ENCODE measurements at places on chromosomes 7 and 10. TPM values are rescaled to one million over a fixed set of nuclear protein-coding genes. Genes with fewer than 3 reads are reported as not detected.

OR2A42 gene
- not detected for total RNA-seq

ERVW-1 gene
- total RNA-seq = not detected

PON3 gene
- 0.77 TPM for total RNA-seq

TMEM254 gene
- 31.6 TPM for total RNA-seq

SNCG gene
- 18.9 TPM for total RNA-seq

LRIT1 gene
- total RNA-seq = not detected

PVRIG gene
- total RNA-seq = not detected

RNLS gene
- total RNA-seq = not detected

FEZF1 gene
- total RNA-seq = 0.17 TPM

PGAM2 gene
- not detected for total RNA-seq

LIPK gene
- not detected for total RNA-seq

TRIM74 gene
- total RNA-seq = not detected

OR9A2 gene
- total RNA-seq = not detected

GDF2 gene
- total RNA-seq = not detected

CPVL gene
- total RNA-seq = 30.0 TPM

- DNase-seq = no peak
These were observed 138.0 kb downstream of the FAM53B start for GRCh38 chr10:124605856-124606812.

- no peak for DNase-seq
These were observed 23.0 kb upstream of the GRID1 start for GRCh38 chr10:86389441-86390193.

DNA sequence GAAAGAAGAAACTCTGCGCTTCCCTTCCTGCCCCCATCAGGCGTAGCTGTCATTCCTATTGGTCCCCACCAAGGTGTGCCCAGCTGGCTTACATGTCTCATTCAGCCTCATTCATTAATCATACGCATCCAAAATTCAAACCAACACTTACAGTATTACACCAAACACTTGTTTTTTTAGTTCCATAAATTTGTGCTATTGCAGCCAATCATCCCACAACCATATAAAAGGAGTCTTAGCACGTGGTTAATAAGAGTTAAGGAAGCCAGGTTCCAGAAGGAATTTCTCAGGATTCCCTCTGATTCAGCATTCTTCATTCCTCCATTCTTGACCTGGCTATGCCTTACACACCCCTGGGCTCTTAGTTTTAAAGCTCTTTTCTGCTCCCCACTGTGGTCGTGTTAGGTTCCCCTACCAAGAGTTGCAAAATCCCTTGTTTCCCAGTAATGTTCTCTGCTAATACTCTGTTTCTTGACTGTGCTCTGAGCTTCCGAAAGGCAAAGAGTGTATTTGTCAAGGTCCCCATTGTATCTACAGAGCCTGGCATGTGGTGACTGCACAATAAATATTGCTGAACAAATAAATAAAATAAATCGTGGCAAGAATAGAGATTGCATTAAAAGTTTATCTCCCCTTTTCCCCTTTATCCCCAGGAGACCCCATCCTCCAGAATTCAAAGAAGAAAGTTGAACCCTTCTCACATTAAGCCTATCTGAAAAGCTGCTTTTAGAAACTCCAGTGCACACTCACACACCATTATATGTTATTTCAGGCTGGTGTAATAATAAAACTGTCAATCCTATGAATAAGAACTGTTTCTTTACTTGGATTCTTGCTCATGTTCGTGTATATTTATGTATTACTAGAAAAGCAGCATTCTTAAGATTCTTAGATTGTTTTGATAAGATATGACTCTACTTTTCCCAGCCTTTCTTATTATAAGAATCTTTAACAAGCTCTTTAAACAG, 514.4 kb downstream of the INHBA start:
- peak; percentile 56 for DNase-seq

DNA sequence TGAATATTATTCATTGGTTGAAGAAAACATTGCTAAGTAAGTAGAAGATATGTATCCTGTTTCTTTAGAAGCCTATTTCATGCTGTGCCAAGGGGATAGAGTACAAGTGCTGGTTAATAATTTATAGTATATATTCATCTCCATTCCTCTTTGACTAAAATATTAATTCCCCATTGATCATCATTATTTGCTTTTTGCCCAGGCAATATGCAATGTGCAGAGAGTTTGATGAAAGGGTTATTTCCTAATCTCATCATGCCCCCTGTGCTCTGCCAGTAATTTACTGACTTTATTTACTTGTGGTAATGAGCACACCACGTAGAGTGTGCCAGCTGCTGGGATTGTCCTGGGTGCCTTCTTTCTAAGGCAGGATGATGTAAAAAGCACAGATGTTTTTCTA, 180.9 kb downstream of the REEP3 start:
- no peak for DNase-seq

DNA sequence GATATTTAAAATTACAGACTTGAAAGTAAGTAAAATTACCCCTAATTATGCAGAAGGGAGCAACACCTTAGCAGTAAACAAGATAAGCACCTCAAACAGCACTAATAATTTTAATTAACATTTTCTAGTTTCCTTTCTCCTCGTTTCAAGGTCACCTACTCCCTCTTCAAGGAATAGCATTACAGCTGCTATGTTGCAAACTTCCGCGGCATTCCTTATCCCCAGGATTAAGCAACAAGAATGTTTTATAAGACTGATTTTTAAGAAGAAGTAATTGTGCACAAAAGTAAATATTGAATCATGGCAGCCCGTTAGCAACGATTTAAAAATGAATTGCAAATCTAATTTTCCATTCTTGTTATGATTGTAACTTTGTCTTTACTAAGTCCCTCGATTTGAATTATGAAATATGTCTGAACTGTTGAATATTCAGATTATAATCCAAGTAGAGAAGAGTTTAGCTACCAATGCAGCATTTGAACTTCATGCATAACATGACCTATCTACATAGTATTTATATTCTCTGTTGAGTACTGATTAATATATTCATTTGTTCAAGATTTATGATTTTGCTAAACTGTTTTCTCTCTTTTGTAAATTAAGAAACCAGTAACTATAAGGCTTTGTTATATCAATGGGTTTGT, 593.5 kb upstream of the MGMT start:
- no peak for DNase-seq

DNA sequence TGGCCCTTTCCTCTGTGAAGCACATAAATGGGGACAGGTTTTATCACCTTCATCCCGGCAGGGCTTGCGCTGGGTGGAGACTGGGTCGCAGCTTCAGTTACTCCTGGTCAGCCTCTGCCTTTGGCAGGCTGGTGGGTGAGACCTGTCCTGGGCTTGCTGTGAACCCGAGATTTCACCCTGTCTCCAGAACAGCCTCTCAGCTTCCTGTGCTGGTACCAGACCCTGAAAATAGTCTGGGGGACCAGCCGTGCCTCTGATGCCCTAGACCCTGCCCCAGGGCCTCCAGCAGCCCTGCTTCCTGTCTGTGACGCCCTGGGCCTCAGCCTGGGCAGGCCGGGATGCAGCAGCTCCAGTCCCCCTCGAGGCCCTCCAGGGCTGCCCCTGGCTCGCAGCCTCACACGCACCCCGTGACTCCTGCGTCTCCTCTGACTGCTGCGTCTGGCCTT, 13.2 kb upstream of the PWWP2B start:
- no peak for DNase-seq

GRCh38 chr10:35503578-35503977, 101.6 kb upstream of the GJD4 start:
- DNase-seq = no peak

GRCh38 chr10:15344876-15345285, 26.2 kb downstream of the FAM171A1 start:
- DNase-seq = peak; percentile 40

DNA sequence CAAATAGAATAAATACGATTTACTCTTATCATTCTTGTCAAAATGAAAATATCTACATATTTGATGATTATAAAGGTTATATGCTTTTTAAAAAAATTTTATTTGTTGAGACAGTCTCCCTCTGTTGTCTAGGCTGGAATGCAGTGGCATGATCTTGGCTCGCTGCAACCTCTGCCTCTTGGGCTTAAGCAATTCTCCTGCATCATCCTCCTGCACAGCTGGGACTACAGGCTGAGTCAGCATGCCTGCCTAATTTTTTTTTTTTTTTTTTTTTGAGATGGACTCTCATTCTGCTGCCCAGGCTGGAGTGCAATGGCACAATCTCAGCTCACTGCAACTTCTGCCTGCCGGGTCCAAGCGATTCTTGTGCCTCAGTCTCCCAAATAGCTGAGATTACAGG, 48.9 kb downstream of the PUS7 start:
- no peak for DNase-seq

GRCh38 chr7:137628216-137628615, 218.6 kb downstream of the DGKI start:
- DNase-seq = no peak

GRCh38 chr7:100372256-100372655, 1.0 kb upstream of the PILRA start:
- no peak for DNase-seq

DNA sequence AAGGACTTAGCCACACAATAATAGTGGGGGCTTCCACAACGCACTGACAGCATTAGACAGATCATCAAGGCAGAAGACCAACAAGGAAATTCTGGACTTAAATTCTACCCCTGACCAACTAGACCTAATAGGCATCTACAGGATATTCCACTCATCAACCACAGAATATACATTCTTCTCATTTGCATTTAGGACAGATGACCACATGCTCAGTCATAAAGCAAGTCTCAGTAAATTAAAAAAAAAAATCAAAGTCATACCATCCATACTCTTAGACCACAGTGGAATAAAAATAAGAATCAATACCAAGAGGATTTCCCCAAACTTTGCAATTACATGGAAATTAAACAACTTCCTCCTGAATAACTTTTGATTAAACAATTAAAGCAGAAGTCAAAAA, 155.9 kb downstream of the CDK14 start:
- no peak for DNase-seq

- peak; percentile 35 for DNase-seq
These were observed 384.2 kb upstream of the LRGUK start for GRCh38 chr7:133742709-133743538.

- DNase-seq = no peak
These were observed 78.3 kb downstream of the PROSER2 start for GRCh38 chr10:11901454-11901832.

DNA sequence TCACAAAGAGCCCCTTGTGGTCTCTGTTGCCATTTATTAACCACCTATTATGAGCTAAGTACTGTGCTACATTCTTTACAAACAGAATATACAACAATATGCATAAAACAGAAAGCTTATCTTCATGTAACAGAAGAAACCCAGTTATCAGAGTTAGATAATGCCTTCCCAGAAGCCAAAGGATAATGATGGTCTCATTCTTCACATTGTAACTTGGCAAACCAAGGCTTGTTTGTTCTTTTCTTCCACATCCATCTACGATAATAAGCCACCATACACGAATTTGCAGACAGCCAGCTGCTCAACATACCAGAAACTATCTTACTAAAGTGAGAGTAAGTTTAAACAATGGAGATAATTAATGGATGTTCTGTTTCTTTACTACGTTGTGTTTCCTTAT, 127.6 kb downstream of the NEBL start:
- DNase-seq = no peak

DNA sequence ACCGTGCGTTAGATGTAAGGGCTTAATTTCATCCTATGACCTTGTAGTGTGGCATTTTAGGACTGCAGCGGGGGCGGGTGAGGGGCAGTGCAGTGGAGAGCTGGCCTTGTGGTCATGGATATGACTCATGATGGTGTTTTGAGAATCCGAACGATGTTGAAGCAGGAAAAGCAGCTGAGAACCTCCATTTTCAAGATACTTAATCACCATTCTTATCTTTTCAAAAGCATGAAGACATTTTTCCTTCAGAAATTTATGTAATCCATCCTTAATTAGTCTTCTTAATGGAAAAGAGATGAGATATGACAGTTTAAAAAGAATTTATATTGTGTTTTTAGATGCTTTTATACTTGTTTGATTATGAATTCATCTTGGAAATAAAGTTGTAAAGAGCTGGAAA, 9.6 kb downstream of the ATP5F1C start:
- no peak for DNase-seq

- DNase-seq = peak; percentile 67
These were observed 2.3 kb downstream of the CDK13 start for GRCh38 chr7:39952374-39952773.

DNA sequence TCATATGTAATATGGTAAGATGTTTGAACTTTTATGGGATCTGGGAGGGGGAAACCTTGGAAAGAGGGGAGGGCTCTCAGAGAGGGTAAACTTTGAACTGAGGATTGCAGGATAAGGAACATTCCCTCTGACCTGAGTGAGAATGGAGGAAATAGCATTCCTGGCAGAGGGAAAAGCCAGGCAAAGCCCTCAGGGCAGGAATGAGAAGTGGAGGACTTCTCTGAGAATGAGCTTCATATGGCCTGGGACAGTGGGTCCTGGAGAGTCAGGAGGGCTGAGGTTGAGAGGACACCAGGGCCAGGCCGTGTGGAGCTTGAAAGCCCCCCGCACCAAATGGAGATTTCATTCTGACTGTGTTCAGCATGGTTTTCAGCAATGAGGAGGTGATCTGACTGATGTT, 34.2 kb downstream of the NPVF start:
- DNase-seq = no peak

GRCh38 chr10:76309741-76310587, 878.5 kb downstream of the LRMDA start:
- no peak for DNase-seq

DNA sequence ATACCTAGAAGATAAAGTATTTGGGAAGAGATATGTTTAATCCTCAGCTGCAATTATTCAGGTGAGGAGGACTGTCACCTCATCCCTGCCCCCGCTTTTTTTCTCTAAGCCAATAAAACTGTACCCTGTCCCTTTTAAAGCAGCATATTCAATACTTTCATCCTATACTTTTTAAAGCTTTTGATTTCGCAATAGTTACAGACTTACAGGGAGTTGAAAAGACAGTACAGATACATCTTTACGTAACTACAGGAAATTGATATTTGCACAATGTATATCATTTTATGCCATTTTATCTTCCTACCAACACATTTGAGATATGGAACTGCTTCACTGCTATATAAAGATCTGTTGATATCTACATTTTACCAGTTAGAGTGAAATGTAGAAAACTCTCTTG, 47.6 kb downstream of the STK17A start:
- DNase-seq = no peak

DNA sequence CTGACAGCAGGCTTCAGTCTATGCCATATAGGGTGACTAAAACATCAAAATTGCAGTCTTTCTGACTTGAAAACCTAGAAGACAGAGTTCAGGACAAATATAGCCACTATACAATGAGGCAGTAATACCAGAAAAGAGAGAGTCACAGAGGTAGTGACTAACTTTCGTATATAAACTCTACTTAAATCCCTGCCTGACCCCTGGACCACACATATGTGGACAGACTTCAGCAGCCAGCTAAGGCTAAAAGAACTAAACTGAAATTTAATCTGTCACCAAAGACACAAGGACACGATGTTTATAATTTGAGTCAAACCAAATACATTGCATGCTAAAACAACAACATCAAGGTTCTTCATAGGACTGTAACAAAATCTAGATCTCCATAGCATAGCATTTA, 64.6 kb upstream of the MACROH2A2 start:
- no peak for DNase-seq

DNA sequence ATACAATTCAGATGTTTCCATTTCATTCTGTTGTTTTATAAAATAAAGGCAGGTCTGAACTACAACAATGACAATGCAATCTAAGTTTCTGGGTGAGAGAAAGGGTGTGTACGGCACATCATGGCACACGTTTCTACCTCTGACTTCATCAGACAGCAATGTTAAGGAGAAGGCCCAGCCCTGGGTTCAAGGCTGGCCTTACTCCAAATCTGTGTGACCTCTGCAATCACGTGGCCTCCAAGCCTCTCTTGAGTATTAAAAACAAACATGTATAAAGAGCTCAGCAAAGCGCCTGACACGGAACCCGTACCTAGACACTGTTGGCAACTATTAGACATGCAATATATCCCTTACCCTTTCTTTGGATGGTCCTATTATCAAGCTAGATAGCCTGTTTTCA, 114.1 kb downstream of the LARP4B start:
- no peak for DNase-seq
